ENCODE measurements at places on chromosomes 2 and 18.

- DNase-seq = peak; percentile 69
Observed at GRCh38 chr2:216545359-216545758, 46.7 kb downstream of the RPL37A start.

- peak; percentile 30 for DNase-seq
Observed at GRCh38 chr18:3217948-3218647, 1.7 kb downstream of the MYOM1 start.

GRCh38 chr2:235116885-235117492 is 165.2 kb downstream of the SH3BP4 start:
- DNase-seq = peak; percentile 74

DNA sequence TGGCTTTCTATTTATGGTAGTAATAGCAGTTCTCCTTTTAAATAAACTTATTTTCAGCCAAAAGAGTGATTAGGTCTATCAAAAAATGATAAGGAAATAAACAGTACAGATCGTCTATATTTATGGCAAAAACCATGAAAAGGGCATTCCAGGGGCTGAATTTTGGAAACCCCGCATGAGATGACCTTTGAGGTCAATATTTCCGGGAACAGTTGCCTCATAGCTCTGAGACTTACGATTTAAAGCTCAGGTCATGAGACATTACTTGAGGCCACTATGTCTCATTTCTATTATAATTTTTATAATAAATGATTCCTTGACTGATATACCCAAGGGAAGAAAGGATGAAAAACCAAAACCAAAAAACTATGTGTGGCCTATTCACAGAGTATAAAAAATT is 101.1 kb downstream of the LDLRAD4 start:
- no peak for DNase-seq

DNA sequence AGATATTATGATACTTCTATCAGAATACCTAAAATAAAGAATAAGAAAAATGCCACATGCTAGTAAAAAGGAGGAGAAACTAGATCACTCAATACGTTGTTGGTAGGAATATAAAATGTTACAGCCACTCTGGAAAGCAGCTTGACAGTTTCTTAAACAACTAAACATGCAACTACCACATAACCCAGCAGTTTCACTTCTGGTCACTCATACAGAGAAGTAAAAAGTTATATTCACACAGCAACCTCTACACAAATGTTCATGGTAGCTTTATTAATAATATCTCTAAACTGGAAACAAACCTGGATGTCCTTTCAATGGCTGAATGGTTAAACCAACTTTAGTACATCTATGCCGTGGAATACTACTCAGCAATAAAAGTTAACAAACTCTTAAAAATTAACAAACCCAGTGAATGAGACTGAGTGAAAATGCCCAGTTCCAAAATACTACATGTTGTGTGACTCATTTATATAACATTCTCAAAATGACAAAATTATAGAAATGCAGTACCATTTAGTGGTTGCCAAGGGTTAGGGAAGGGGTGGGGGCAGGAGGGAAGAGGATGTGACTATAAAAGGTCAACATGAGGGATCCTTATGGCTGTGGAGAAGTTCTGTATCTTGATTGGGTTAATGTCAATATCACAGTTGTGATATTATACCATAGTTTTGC is 124.1 kb downstream of the MMADHC start:
- DNase-seq = no peak

DNA sequence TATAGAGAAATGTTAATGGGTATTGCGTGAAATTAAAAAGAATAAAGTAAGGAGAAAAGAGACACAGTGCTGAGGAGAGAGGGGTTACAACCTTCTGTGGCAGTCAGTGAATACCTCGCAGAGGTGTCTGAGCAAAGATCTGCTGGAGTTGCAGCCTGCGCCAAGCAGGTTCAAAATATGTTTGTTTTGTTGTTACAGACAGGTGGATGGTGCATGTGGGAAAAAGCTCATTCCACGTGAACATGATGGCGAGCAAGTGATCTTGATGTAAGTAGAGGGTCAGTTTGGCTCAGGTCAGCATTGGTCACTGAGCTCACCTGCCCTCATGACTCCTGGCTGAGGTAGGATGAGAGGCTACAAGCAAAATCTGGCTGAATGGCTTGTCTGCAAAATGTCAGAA is 66.2 kb downstream of the SOX11 start:
- no peak for DNase-seq
